ENCODE measurements at places on chromosomes 3 and 15. TPM values are rescaled to one million over a fixed set of nuclear protein-coding genes. Genes with fewer than 3 reads are reported as not detected.

The RTP1 gene
- total RNA-seq, result not detected

The COLQ gene
- total RNA-seq, result 5.2 TPM

The DGKG gene
- total RNA-seq, result 0.58 TPM

The NEIL1 gene
- total RNA-seq, result 6.9 TPM

The SLC51A gene
- total RNA-seq, result not detected

The ASB14 gene
- total RNA-seq, result not detected

- no peak for DNase-seq
- no peaks in the 10 kb centered on the region for H3K27me3 ChIP-seq
- no peak overlapping the region for H3K4me3 ChIP-seq
- peaks cover 40% of the 10 kb centered on the region for H3K4me1 ChIP-seq
- H3K27ac ChIP-seq, result peak overlapping the region; percentile 17
- peaks cover 27% of the 10 kb centered on the region for H3K36me3 ChIP-seq
These were observed 73.4 kb downstream of the CCK start for GRCh38 chr3:42192334-42193200.

DNA sequence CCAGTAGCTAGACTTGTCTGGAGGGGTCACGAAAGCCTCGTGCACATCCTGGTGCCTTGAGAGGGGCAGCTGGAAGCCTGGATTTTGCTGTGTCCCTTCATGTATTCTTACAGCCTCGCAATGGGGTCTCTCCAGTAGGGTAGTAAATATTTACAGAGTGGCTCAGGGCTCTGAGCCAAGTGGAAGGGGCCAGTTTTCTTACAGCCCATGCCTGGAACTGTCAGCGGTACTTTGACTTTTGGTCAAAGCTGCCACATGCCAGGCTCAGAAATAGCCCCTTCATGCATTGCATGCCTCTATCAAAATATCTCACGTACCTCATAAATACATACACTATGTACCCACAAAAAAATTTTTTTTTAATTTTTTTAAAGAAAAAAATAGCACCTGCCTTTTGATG lies 119.2 kb downstream of the OSBPL10 start:
- no peaks in the 10 kb centered on the region for H3K27me3 ChIP-seq
- H3K4me1 ChIP-seq, result no peaks in the 10 kb centered on the region
- H3K36me3 ChIP-seq, result no peaks in the 10 kb centered on the region

- peaks cover 28% of the 10 kb centered on the region for H3K4me1 ChIP-seq
- H3K36me3 ChIP-seq, result peaks cover 5% of the 10 kb centered on the region
- no peak for DNase-seq
- no peak overlapping the region for H3K27ac ChIP-seq
These were observed 63.3 kb downstream of the ATP8B4 start for GRCh38 chr15:50055750-50056157.

- no peaks in the 10 kb centered on the region for H3K27me3 ChIP-seq
- no peak for DNase-seq
- no peaks in the 10 kb centered on the region for H3K36me3 ChIP-seq
- no peak overlapping the region for H3K27ac ChIP-seq
These were observed 74.2 kb downstream of the RFTN1 start for GRCh38 chr3:16439163-16439847.

DNA sequence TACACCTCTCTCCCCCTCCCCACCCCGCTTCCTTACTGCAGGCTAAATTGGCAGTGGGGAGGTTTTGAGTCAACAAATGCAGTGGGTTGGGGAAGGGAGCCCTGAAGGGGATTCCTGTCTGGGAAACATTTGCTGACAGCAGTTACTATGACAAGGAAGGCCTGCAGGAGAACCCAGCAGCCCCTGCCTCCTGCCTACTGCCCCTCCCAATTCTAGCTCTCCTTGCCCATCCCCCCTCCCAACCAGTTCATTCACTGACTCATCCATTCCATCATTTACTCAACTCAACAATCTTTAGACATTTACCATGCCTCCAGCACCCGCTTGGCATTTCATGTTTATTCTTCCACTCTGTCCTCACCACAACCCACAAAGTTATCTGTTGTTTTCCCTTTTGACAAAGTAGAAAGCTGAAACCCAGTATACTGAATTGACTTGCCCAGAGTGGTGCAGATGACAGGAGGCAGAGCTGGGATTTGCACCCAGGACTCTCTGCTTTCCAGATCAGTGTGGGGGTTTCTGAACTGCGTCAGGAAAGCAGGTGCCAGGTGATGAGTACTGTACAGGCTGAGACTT lies 75.0 kb downstream of the MAGEF1 start:
- peak overlapping the region; percentile 19 for H3K27ac ChIP-seq
- peak; percentile 43 for DNase-seq
- H3K4me3 ChIP-seq, result no peak overlapping the region

DNA sequence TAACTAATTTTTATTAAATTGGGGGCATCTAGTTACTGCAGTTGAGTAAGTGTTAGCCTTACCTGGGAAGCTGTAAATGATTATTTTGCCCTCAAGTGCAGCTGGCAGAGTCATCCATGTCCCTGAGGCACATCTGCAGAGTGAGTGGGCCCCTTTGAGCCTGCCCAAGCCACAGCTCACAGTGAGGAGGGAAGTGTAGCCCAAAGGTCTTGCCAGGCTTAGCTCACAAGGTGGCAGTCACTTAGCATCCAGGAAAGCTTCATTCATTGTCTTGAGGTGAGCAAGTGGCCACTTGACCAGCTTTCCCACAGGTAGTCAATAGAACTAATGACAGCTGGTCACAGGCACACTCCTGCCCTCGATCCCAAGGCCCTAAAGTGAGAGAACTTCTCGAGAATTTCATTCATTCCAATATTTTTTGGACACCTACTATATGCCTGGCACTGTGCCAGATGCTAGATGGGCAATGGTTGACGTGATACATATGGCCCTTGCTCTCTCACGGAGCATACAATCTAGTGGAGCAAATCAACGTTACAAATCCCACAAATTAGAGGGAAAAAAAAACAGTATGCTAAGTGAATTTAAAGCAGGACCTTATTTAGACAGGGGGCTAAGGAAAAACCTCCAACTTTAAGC lies 163.3 kb upstream of the IL12A start:
- H3K4me3 ChIP-seq, result no peak overlapping the region
- H3K4me1 ChIP-seq, result no peaks in the 10 kb centered on the region
- H3K27me3 ChIP-seq, result peaks cover 11% of the 10 kb centered on the region
- H3K36me3 ChIP-seq, result no peaks in the 10 kb centered on the region
- H3K27ac ChIP-seq, result no peak overlapping the region
- no peak for DNase-seq

- H3K4me1 ChIP-seq, result peaks cover 12% of the 10 kb centered on the region
- no peak overlapping the region for H3K27ac ChIP-seq
- H3K36me3 ChIP-seq, result no peaks in the 10 kb centered on the region
- peaks cover 69% of the 10 kb centered on the region for H3K27me3 ChIP-seq
These were observed 62.3 kb upstream of the GATA2 start for GRCh38 chr3:128555098-128555825.

- H3K27me3 ChIP-seq, result no peaks in the 10 kb centered on the region
- peak overlapping the region; percentile 47 for H3K27ac ChIP-seq
- peaks cover 39% of the 10 kb centered on the region for H3K36me3 ChIP-seq
- peaks cover 85% of the 10 kb centered on the region for H3K4me1 ChIP-seq
- H3K4me3 ChIP-seq, result no peak overlapping the region
These were observed 220.5 kb upstream of the SATB1 start for GRCh38 chr3:18645619-18646018.

GRCh38 chr3:99854756-99855298 lies 37.2 kb downstream of the CMSS1 start:
- H3K27me3 ChIP-seq, result no peaks in the 10 kb centered on the region
- H3K36me3 ChIP-seq, result peaks cover 2% of the 10 kb centered on the region
- H3K4me3 ChIP-seq, result no peak overlapping the region
- H3K4me1 ChIP-seq, result peaks cover 22% of the 10 kb centered on the region
- no peak for DNase-seq

DNA sequence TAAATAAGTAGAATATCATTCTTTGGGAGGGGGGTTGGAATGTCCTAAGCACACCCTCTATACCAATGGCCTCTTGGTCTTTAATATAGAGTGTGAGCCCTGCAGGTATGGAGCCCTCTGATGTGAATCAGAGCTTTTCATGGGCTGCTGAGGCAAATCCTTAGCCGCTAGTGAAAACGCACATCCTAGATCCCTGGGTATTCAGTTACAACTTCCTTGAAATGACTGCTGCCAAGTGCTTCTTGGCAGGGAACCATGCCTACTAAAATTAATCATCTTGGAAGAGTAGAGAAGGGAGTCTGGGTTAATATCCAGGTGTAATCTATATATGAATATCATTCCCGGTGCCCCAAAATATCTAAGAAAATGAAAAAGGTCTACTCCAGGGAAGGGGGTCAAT lies 109.1 kb downstream of the POLQ start:
- H3K36me3 ChIP-seq, result peaks cover 57% of the 10 kb centered on the region
- peaks cover 19% of the 10 kb centered on the region for H3K4me1 ChIP-seq
- DNase-seq, result no peak
- no peaks in the 10 kb centered on the region for H3K27me3 ChIP-seq

GRCh38 chr3:32780071-32780734 lies 37.6 kb upstream of the TRIM71 start:
- H3K27ac ChIP-seq, result no peak overlapping the region
- H3K4me3 ChIP-seq, result peak overlapping the region; percentile 80
- H3K4me1 ChIP-seq, result peaks cover 4% of the 10 kb centered on the region
- H3K36me3 ChIP-seq, result peaks cover 5% of the 10 kb centered on the region

- no peaks in the 10 kb centered on the region for H3K4me1 ChIP-seq
- no peak overlapping the region for H3K27ac ChIP-seq
- H3K36me3 ChIP-seq, result no peaks in the 10 kb centered on the region
- H3K27me3 ChIP-seq, result no peaks in the 10 kb centered on the region
These were observed 228.9 kb downstream of the SNRPN start for GRCh38 chr15:25183581-25184251.

DNA sequence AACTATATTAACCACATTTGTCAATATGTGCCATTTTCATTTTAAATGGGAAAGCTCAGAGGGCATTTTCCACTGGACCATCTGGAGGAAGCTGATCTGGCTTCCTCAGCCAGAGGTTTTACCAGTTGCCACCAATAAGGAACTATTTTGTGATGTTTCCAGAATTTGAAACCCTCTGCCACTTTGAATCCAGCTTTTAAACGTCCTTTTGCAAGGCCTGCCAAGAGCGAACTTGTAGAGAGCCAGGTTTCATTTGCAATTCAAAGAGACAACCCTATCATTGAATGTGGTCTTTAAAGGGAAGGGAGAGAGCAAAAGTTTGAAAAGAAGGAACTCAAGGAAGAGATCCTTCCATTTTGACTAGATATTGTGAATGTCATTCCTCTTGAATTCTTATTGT lies 123.3 kb upstream of the CHL1 start:
- no peak overlapping the region for H3K27ac ChIP-seq
- no peak for DNase-seq
- no peaks in the 10 kb centered on the region for H3K36me3 ChIP-seq
- H3K4me3 ChIP-seq, result no peak overlapping the region
- H3K4me1 ChIP-seq, result no peaks in the 10 kb centered on the region

- peaks cover 28% of the 10 kb centered on the region for H3K36me3 ChIP-seq
- peak overlapping the region; percentile 63 for H3K4me3 ChIP-seq
- H3K4me1 ChIP-seq, result peaks cover 21% of the 10 kb centered on the region
- peak; percentile 54 for DNase-seq
- peaks cover 18% of the 10 kb centered on the region for H3K27me3 ChIP-seq
These were observed 448 bp downstream of the PLXNB1 start for GRCh38 chr3:48429317-48429959.

DNA sequence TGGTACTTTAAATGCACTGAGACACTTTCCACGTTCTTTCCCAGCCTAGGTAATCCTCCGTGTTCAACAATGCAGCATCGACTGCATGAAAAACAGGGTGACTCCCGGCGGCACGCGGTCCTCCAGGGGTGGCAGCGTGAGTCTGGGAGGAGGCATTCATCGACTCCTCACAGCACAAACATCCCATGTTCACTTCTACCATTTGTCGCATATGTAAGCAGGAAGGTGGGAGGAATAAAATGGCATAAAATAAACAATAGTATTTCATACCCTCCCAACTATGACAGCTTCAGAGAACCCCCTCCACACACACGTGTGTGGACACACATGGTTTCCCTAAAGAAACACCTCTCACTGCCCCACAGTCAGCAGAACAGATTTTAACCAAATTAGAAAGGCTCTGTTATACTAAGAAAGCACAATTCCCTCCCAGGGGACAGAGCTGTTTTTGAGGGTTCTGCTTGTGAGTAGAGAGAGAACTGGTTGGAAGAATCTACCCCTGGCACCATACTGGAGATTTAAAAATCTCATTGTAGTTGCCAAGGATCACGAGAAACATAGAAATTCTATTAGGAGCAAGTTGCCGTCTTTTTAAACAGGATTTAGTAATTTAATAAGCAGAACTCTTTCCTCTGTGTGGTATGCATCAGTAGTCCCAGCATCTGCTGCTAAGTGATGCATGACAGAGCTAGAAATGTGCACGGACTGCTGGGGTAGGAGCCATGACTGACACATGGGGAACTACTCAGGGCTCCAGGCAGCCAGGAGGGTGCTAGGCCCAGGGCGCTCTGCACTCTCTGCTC lies 6.0 kb downstream of the FAM43A start:
- no peak for DNase-seq
- H3K27me3 ChIP-seq, result peaks cover 30% of the 10 kb centered on the region
- no peak overlapping the region for H3K27ac ChIP-seq
- peaks cover 2% of the 10 kb centered on the region for H3K36me3 ChIP-seq
- H3K4me3 ChIP-seq, result no peak overlapping the region

GRCh38 chr15:43772624-43773023 lies 4.1 kb downstream of the ELL3 start:
- H3K27ac ChIP-seq, result no peak overlapping the region
- peaks cover 10% of the 10 kb centered on the region for H3K4me1 ChIP-seq
- H3K36me3 ChIP-seq, result peaks cover 51% of the 10 kb centered on the region
- DNase-seq, result no peak
- no peaks in the 10 kb centered on the region for H3K27me3 ChIP-seq
- no peak overlapping the region for H3K4me3 ChIP-seq
